ENCODE measurements at places on chromosomes 7 and 10. TPM values are rescaled to one million over a fixed set of nuclear protein-coding genes. Genes with fewer than 3 reads are reported as not detected.

DNA sequence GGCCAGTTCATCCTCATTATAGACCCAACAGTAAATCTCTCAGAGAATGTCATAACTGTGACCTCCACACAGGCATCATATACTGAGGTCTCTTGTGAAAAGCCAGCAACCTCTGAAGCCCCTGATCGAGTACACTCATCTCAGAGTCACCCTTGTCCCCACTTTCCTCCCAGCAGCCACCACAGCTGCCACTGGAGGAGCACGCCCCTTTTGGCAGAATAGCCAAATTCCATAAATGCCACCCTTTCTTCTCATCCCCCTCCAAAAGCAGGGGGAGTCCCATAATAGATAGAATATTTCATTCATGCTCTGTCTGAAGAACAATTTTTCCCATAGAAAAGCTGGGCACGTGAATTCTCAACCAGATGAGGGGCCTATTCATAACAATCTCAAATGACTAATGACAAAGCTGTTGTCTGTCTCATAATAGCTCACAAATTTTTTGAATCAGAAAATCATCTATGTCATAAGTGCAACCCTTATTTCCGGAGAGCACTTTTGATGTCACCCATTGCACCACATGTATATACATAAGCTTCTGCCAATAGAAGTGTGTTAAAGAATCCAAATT, 47.4 kb downstream of the SGMS1 start:
- no peak overlapping the region for H3K4me3 ChIP-seq
- H3K36me3 ChIP-seq = peaks cover 9% of the 10 kb centered on the region
- H3K4me1 ChIP-seq = peaks cover 33% of the 10 kb centered on the region
- no peak overlapping the region for H3K27ac ChIP-seq
- no peak for DNase-seq

DNA sequence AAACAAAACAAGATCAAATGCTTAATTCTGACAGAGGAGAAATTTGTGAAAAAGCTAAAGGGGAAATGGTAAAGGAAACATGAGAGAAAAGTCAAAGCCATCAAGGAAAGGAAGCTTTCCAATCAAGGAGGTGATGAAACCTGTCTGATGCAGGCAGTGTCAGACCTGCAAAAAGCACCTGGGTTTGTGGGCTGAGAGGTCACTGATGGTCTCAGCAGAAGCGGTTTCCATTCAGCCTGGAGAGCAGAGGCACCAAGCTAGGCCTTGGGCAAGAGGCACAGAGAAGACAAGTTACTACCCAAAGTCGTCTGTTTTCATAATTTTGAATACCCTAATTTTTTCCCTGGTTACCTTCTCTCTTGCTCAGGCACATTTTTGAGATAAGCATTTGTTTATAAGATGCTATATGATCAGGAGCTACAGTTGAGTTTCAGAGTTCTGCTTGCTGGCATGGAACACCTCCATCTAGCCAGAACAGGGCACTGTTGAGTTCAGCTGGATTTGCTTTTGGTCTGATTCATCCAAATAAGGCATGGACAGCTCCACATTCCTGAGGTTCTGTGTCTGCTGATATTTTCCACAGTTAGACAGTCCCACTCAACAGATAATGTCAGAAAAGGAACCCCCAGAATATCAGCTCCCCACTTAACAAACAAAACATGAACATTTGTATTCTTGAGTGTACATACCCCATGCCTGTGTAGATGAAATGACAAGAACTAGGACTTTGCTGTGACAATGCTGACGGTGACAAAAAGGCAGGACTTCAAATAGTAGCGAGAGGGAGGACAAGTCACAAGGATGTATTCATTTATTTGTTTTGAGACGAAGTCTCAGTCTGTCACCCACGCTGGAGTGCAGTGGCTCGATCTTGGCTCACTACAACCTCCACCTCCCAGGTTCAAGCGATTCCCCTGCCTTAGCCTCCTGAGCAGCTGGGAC, 4.9 kb upstream of the PPIA start:
- H3K4me3 ChIP-seq = no peak overlapping the region
- no peaks in the 10 kb centered on the region for H3K36me3 ChIP-seq
- no peak for DNase-seq
- no peaks in the 10 kb centered on the region for H3K27me3 ChIP-seq
- H3K4me1 ChIP-seq = peaks cover 27% of the 10 kb centered on the region
- peak overlapping the region; percentile 59 for H3K27ac ChIP-seq

CRHR2 gene
- total RNA-seq = not detected

GPR15LG gene
- not detected for total RNA-seq

ATP6V0A4 gene
- 0.64 TPM for total RNA-seq

DNA sequence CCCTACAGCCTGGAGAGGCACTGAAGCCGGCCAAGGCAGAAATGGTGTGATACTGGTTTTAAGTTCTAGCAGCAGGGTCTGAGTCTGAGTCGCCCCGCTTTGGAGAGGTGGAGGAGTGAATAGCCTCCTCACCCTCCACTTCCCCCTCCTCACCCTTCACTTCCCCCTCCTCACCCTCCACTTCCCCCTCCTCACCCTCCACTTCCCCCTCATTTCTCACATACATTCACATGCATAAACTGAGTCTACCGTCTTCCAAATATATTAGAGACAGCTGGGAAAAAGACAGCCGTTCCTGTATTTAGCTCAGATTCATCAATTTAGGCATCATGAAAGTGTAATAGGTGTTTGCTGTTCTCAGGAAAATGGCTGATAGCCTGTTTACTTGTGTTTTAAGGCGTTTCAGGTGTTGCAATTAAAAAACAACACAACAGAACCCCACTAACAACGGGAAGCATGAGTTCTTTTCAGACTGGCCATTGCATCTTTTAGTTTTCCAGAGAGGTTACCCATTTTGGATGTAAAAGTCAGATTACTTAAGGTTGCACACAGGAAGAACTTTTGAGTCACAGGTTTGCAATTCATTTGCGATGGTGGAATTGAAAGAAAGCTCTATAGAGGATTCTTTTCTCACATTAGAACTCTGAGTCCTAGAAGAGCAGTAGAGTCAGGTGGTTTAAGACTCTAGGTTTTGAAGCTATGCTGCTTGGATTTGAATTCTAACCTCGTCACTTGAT, 861 bp downstream of the NRBF2 start:
- H3K27ac ChIP-seq = peak overlapping the region; percentile 90
- DNase-seq = no peak
- no peaks in the 10 kb centered on the region for H3K36me3 ChIP-seq
- H3K27me3 ChIP-seq = no peaks in the 10 kb centered on the region
- H3K4me1 ChIP-seq = peaks cover 22% of the 10 kb centered on the region
- H3K4me3 ChIP-seq = peak overlapping the region; percentile 85
